ENCODE measurements at places on chromosomes 4 and X.
A peak's percentile ranks its signal among the peaks of the same experiment; 100 is the strongest.

DNA sequence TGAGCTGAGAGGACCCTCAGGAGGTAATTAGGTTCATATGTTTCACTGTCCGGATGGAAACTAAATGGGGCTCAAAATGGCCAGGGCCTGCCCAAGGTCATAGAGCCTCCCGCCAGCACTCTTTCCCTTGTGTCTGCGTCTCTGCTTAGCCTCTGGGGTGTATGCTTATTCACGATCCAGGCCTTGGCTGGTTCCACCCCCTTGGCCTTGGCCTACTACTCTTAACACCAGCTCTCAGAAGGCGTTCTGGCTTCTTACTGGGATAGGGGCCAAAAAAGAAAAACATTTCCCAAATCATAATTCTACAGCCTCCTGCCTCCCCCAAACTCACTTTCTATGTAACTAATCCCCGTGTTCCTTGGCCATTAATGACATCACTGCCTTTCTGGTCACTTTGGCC, 68.8 kb downstream of the RTL5 start:
- DNase-seq = no peak

DNA sequence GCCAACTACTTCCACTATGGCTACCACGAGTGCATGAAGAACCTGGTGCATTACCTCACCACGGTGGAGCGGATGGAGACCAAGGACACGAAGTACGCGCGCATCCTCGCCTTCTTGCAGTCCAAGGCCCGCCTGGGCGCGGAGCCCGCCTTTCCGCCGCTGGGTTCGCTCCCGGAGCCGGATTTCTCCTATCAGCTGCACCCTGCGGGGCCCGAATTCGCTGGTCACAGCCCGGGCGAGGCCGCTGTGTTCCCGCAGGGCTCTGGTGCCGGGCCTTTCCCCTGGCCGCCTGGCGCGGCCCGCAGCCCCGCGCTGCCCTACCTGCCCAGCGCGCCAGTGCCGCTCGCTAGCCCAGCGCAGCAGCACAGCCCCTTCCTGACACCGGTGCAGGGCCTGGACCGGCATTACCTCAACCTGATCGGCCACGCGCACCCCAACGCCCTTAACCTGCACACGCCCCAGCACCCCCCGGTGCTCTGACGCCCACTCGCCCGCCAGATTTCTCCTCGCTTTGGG, 2.1 kb downstream of the HELT start:
- DNase-seq = no peak

GRCh38 chrX:97398030-97398551, 514.4 kb downstream of the RPA4 start:
- DNase-seq = no peak

GRCh38 chr4:55125763-55126541, 557 bp upstream of the KDR start:
- no peak for DNase-seq

- DNase-seq = no peak
Observed at GRCh38 chrX:134588806-134589205, 69.5 kb downstream of the PLAC1 start.

DNA sequence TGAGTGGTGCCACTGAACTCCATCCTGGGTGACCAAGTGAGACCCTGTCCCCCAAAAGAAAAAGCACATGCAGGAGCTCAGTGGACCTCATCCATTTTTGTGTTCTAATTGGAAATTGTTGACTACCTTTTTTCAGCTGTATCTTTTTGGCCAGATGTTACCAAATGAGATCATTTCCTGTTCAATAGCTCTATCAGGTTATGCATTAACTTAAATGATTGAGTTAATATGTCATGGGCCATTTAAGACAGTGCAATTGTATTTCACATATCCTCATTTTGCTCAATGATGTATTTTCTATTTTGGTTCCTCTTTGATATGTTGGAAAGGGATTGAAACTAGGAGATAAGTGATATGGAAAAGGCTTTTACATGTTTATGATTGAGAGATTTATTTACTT, 26.2 kb upstream of the RHOH start:
- DNase-seq = no peak

DNA sequence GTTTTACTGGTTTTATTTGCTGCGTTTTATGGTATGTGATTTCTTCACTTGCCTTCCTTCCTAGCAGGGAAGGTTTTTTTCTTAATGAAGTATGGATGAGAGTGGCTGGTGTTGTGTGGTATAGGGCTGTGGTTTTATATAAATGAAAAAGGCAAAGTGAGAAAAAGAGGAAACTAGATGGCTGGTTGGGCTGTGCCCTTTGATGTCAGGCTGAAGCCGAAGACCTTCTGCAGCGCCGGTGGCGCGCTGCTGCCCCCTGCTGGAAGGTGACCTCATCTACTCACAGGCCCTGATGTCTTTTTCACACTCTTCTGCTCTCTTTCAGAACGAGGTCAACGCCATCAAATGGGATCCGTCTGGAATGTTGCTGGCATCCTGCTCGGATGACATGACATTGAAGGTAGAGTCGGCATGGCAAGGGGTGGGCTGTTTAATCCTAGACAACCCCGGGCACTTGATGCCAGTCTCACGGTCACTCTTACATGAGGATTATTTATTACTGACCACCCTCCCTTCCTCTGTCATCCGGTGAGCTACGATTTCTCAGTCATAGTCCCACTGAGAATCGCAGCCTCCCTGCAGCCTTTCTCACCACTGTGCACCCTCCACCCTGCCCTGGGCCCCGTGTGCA, 56.6 kb downstream of the GPR143 start:
- DNase-seq = peak; percentile 73

GRCh38 chrX:53250556-53250955, 25.5 kb upstream of the KDM5C start:
- DNase-seq = no peak

- DNase-seq = no peak
Observed at GRCh38 chr4:112140536-112140935, 4.7 kb upstream of the FAM241A start.

DNA sequence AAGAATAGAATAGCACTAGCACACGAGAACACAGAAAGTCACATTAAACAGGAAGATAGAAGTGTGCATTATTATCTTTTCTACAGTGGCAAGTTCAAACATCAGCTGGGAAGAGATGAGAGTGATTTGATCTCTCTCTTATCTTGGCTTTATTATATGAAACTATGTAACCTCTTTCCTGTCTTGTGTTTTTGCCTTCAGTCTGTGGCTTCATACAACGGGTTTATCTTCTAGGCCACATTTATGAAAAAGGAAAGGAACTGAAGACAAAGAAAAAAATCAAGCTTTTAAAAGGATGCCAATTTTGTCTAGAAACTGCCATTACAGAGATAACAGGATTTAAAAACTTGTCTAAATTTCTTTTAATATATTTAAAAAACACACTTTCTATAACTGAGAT, 983.6 kb downstream of the RPA4 start:
- no peak for DNase-seq

GRCh38 chr4:36509845-36510244, 228.4 kb downstream of the DTHD1 start:
- no peak for DNase-seq

DNA sequence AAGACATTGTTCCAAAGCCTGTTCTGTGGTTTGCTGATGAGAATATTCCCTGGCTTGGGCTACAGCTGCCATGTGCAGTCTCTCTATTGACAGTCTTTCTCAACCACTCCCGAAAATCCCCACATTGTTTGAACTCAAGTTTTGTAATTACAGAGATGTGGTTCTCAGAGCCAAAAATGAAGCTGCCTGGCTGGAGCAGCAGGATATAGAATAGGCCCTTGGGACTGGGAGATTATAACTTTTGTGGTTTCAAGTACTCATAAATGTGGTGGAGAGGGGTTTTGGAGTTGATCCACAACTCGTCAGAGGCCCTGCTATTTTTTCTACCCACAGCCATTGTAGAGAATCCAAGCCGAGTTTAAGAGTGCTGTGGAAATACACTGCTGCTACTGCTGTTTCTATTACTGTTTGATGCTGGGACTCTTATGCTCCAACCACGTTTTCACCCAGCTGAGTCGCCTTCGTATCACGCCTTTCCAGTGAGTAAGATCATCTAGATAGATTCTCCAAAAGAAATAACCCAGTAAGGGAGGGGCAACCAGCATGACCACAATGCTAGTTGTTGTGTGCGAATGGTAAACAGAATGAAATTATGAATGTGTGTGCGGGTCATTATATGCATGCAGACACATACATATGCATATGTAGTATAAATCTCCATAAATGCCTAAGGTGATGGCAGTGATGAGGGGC, 57.1 kb upstream of the ATXN3L start:
- DNase-seq = no peak

GRCh38 chr4:762211-763190, 56.9 kb downstream of the PCGF3 start:
- DNase-seq = no peak

- no peak for DNase-seq
Observed at GRCh38 chr4:7787681-7788141, 151.9 kb downstream of the AFAP1 start.

- DNase-seq = no peak
Observed at GRCh38 chr4:86099348-86099747, 260.5 kb downstream of the MAPK10 start.

- DNase-seq = no peak
Observed at GRCh38 chr4:162782778-162783525, 383.7 kb downstream of the NAF1 start.

- peak; percentile 51 for DNase-seq
Observed at GRCh38 chrX:43557792-43558191, 98.3 kb upstream of the MAOA start.

DNA sequence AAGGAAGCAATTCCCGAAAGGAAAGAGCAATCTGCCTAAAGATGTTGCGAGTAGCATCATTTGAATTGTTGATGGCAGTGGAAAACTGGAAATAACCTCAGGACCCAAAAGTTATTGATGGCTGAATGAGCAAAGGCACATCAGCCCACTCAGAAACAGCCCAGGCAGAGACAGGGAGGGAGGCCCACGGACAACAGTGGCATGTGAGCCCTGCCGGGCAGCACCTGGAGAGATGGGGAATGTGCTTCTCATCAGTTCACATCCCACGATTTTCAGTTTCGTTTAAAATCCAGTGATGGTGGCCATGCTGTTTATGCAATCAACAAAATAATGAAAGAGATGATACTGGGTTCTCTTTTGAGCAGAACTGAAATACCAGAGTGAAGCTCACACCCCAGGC, 80.0 kb downstream of the JAKMIP1 start:
- no peak for DNase-seq

DNA sequence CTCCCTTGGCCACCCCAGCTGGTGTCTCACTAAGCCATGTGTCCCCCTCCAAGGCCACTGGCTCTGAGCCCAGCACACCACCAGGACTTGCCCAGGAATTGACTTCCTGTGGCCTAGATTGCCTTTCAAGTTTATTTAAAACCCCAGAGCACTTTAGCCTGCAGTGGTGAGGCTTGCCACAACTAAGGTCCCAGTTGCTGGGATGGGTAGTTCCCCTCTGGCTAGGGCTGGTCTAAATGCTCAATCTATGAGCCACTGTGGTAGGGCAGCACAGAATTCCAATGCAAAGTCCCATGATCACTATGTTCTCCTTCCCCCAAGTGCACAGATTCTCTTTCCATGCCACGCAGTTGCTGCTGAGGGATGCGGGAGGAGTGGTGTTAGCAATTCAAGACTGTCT, 61.1 kb upstream of the HCCS start:
- no peak for DNase-seq

DNA sequence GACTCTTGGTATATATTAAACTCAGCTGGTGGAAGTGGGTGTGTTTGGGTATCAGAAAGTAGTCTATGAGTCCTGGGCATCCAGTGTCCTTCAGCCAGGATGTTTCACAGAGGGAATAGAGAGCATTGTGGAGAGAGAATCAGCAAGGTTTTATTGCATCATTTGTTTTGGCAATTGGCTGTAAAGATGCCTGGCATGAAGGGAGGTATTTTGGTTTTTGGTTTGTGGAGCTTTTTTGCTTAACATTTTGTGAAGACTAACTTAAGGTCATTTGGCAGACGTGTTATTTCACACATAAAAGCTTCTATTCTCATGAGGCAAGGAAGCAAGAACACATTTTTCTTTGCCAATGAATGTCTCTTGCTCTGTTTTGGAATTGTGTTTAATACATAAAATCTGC, 71.1 kb downstream of the DCLK2 start:
- no peak for DNase-seq

DNA sequence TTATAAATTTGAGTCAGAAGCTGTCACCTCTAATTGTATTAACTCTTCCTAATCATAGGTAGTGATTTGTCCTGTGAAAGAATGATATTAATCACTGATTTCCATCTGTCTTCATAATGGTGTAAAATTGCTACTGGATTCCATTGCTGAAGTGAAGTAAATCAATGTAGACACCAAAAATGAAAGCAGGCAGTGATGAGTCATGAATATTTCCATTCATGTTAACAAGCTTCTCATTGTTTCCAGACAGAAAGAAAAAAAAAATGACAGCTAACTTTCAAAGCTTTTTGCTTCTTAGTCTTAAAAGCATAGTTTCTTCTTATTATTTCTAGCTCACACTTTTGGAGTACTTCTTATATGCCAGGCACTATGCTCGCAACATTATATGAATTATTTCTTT, 21.5 kb downstream of the FAM114A1 start:
- no peak for DNase-seq

DNA sequence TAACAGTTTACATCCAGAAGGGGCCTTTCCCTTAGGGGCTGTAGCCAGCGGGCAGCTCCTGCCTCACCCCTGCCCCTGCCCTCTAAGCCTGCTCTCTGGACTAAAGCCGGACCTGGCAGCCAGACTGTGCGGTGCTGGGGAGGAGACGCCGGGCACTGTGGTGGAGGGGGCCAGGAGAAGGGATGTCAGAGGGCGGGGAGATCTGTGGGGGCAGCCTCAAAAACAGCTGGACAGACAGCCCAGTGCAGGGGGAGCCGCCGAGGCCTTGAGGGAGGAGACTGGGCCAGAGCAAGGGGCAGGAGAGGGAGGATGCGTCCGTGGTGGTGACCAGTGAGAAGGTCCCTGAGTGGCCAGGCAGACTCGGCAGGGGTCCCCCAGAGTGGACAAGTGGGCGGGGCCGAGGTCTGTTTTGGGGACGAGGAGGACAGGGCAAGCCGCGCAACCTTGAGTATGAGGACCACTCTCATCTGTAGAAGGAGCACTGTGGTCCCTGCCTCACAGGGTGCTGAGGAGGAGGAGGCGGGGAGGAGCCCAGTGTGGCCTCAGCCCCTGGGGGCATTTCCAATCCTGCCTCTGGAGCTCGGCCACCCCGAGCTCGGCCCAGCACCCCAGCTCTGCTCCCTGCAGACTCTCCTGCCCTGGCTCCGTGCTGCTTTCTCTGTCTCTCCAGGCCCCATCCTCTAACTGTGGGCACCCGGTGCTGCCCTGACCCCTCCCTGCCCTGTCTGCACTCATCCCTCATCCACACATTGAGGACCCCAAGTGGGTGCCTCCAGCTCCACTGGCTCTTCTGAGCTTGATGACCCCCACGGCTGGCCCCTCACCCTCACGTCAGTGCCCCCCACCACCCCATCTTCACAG, 59.2 kb upstream of the NKX1-1 start:
- DNase-seq = no peak

DNA sequence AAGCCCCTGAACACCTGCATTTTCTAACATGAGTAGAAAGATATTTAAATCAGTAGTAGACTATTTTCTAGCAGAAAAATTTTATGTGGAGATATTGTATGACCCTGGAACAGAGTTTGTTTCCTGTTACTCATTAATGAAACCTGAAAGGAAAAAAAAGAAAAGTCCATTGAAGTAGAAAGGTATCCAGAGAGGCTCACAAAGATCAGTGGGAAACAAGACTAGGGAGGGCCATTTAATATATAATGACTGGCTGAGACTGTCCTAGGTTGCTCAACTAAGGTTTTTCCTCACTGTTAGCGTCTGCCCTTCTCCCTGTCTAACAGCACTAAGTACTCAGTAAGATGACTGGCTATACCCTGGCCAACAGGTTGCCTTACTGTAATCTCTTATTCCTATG, 788.6 kb downstream of the GLUD2 start:
- DNase-seq = no peak

Measured in activated naive CD8-positive, alpha-beta T cell treated with anti-CD3 and anti-CD28 coated beads, Interleukin-2, amount 50 U/mL, for 24 hours (primary cell).